ENCODE measurements at places on chromosomes 4 and X.

DNA sequence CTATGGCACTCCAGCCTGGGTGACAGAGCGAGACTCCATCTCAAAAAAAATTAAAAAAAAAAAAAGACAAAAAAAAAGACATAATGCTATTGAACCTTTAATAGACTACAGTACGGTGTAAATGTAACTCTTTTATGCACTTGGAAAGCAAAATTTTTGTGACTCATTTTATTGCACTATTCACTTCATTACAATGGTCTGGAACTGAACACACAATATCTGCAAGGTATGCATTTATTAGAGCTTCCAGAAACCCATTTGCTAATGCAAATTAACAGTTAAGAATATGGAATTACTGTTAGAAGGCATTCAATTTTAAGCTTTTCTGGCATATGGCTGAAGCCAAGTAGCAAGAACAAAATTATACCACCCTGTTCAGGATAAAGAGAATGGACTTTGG, 176.3 kb downstream of the OPHN1 start:
- DNase-seq, result no peak

DNA sequence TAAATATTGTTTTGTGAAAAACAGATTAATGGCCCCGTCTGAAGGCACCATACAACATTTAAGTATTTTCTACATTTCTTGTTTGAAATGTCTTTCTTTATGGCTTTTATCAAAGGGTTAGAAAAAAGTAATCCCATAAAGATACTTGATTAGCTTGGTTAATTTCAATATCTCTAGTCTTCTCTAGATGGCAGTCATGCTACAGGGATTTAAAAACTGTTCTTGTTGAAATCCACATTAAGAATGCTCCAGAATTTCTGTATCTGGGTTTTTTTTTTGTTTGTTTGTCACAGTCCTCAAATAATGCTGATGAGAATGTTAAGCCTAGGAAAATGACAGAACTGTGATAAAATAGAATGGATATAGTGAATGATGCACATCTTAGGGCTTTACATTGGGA, 109.0 kb upstream of the AADAT start:
- no peak for DNase-seq

DNA sequence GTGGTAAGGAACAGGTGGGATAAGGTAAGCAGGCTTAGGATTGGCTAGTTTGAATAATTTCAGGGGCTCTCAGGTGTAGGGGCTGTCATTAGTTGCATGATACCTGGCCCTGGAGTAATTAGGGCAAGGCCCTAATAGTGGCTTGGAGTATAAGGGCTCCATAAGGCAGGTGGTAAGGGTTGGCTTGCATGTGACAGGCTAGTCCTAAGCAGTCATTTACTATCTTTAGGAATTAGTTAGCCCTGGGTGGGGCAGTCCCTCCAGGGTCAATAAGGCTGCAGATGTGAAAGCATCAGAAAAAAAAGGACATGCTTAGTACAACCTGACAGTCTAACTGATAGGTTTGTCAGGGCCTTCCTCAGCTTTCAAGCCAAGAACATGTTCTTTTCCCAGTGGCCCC, 7.8 kb upstream of the TMPRSS11D start:
- no peak for DNase-seq

GRCh38 chr4:166658585-166658984, 575.7 kb downstream of the SPOCK3 start:
- no peak for DNase-seq

DNA sequence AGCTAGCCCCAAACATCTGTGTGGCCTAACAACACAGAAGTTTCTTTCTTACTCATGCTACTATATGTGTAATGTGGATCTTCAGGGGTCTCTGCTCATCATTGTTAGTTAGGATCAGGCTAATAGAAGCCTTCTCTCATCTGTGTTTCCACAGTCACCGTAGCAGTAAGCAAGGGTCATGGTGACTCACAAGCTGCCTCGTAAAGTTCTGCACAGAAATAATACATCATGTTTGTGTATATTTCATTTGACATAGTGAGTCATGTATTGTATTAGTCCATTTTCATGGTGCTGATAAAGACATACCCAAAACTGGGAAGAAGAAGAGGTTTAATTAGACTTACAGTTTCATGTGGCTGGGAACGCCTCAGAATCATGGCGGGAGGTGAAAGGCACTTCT, 38.7 kb downstream of the SLC4A4 start:
- DNase-seq, result no peak

- no peak for DNase-seq
These were observed 99.2 kb downstream of the NSUN7 start for GRCh38 chr4:40848940-40849339.

GRCh38 chrX:21986596-21986995, 45.5 kb upstream of the PHEX start:
- DNase-seq, result no peak

DNA sequence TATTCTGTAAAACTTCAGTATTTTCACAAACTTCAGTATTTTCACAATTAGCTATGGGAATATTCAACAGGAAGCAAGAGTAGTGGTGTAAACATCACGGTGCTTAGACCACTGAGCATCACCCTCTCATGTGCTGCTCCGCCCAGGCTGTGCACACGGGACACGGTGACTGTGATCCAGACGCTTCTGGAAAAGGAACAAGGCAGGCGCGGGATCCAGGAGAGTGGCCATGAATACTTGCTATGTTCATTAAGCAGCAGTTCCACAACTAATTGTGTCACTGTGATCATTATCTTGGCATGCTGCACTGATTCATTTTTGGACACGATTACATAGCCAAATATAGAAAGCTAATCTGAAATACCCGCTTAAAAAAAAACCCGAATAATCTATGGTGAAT, 19.6 kb upstream of the FAT1 start:
- no peak for DNase-seq

DNA sequence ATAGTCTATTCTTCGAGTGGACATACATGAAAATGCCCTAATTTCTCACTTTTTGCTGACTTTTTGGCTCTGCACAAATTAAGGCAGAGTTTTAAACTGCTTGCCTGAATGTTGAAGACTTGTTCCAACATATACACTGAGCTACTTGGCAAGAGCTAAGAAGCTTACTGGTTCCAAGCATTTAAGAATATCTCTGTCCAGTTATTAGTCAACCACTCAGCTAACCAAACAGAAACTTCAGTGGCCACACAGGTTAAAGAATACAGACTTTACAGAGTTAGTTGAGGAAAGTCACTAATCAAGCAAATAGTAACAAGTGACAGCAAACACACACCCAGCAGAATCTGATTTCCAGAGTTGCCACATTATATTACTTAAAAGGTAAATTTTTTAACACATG, 35.5 kb downstream of the AMER1 start:
- DNase-seq, result no peak
